ENCODE measurements at places on chromosomes 6 and 20.

DNA sequence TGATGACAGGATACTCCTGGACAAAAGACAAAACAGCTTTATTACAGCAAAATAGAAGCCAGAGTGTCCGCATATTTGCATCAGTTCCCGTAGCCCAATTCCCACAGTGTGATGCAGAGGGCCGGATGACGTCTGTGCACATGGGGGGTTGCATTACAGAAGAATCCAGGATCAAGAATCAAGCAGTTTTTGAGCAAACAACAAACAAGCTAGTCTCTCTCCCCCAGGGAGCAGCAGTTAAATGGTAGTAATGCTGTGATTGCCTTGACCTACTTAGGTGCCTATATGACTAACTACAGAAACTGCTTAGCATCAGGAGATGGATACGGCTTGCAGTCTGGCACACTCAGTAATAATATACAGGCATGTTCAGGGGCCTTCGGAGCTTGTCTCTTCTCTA, 3.2 kb upstream of the SDHAF4 start:
- no peak for DNase-seq

DNA sequence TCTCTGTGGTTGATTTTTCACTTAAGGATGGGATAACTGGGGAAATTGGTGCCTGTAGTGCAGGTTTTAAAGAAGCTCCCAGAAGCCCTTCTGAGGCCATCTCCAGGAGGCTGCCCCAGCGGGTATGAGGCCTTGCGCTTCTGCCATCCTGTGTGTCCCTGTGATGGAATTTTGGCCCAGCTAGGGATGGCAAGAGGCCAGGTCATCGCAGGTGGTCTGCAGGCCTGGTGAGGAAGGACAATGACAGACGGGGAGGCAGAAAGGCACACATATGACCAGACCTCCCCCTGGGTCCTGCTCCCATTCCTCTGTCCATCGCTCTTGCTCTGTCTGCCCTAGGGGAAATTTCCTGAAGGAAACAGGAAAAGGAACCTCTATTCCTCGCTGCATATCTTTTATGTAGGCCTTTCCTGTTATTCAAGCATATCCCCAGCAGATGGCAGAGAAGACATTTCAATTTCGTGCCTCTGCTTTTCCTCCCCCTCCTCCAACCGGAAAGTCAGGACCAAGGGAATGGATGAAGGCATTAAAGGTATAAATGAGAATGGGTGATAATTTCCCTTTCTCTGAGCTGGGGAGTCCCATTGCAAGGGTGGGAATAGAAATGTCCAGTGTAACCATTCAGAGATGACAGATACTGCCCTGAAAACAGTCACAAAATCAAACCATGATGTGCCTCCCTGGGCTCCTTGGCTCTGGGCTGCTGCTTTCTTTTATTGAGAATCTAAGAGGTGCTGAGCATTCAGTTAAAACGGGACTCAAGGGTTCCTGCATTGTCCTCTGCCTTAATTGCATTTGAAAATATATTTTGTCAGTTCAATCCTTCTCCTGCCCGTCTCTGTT, 17.6 kb upstream of the HLA-F start:
- no peak for DNase-seq

DNA sequence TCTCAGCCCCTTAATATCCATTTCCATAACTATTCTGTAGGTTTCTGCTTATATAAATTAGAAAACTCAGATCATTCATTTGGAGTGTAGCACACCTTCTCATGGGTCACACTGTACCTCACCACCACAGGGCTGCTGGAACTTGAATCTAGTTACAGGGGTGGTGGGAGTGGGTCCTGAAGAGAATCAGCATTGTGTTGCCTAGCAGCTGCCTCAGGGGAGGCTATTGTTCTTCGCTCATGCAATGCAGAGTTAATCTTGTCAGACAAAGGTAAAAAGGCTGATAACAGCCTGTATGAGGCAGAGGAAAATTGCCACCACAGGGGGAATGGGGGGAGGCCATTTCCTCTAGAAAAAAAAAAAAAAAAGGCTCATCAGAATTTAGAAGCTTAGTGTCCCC, 496.0 kb upstream of the ADGRB3 start:
- no peak for DNase-seq

GRCh38 chr6:35739645-35740524, 3.1 kb downstream of the ARMC12 start:
- no peak for DNase-seq

- no peak for DNase-seq
These were observed 59.7 kb upstream of the NT5E start for GRCh38 chr6:85390105-85390728.

DNA sequence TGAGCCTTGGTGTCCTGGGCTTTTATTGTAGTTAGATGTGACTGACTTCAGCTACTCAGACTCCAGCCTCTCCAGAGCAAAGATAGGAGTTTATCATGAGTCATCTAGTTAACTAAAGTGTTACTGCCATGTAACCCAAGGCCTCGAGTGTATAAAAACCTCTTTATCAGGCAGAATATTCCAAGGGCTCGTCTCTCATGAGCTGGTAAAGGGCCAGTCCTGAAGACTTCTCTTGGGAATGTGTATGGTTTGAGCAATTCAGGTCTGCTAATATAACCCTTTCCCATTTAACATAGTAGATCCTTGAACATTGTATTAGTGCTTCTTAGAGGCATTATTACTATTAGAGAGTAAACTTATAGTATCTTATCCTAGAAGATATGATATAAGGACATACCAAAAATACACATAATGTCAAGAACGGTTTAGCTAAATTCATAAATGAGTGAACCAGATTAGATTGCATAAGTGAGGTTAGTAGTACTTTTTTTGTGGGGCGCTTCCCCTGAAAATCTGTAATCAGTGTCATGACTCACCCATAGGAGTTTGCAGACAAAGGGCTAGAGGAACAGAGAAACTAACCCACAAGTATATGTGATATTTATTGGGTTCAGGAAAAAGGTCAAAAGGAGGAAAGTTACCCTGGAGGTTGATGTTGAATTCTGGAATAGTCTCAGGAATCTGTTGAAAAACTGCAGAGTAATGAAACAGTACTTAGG, 16.0 kb downstream of the DSE start:
- no peak for DNase-seq

GRCh38 chr6:150592377-150592995, 7.2 kb upstream of the PLEKHG1 start:
- DNase-seq: no peak
